ENCODE measurements at places on chromosomes 12 and 14.

DNA sequence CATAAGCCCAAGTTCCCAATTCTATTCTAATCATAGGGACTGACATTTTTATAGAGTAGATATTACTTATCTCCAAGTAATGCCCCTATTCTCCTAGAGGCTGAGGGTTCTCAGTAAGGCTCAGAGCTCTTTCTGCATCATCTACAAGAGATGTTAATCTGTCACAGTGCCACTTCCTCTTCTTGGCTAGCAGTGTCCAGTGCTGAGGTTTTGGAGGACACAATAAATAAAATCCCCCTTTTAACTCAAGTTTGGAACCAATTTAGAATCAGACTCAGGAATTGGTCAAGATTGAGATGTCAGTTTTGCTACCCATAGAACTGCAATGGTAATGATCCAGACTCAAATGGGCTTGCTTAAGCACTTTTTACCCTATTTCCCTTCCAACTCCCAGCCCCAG is 154.1 kb upstream of the ARID2 start:
- no peak for DNase-seq

- no peak for DNase-seq
Measured at GRCh38 chr12:52007158-52007921, 594 bp downstream of the TAMALIN start.

- no peak for DNase-seq
Measured at GRCh38 chr12:99658671-99659349, 11.3 kb downstream of the GARIN6 start.

- DNase-seq, result no peak
Measured at GRCh38 chr12:45298721-45299692, 83.1 kb downstream of the ANO6 start.
